Stimulated activated CD8-positive, alpha-beta memory T cell treated with anti-CD3 and anti-CD28 coated beads, Interleukin-2, amount 100 ng/mL, for 1 hour (primary cell): ENCODE measurements at places on chromosomes 13 and 19.

- DNase-seq = no peak
Measured at GRCh38 chr19:50924586-50924985, 13.4 kb upstream of the KLK4 start.

DNA sequence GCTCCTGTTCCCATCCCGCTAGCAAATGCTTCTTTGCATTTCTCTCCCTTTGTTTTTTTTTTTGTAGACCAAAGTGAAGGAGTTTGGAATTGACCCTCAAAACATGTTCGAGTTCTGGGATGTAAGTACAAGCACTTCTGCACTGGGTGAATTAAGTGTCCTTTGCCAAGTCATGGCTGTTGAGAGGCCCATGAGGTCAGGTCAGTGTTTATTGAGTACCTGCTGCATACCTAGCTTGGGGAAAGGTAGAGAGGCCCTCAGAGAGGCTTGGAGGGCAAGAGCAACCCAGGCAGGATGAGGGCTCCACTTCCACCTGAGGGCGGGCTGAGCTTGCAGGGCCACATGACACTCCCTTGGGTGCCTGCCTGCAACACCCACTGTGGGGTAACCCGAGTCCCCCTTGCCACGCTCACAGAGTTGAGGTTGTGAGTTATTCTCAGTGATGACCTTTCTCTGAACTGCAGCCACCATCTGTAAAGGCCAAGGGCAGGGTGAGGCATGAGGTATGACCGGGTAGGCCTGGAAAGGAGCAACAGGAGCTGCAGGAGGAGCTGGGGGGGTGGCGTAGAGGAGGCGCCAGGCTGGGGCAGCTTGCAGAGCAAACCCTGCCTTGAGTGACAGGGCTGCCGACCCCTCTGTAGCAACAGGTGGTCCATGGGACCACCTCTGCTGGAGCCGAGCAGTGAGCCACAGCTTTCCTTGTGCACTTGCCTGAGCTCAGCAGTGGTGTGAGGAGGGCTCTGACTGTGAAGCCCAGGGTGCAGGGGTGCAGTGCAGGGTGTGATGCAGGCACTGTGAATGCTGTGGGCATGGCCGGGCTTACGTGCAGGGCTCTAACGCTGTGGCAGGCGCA lies 16.6 kb downstream of the GPI start:
- DNase-seq = no peak

DNA sequence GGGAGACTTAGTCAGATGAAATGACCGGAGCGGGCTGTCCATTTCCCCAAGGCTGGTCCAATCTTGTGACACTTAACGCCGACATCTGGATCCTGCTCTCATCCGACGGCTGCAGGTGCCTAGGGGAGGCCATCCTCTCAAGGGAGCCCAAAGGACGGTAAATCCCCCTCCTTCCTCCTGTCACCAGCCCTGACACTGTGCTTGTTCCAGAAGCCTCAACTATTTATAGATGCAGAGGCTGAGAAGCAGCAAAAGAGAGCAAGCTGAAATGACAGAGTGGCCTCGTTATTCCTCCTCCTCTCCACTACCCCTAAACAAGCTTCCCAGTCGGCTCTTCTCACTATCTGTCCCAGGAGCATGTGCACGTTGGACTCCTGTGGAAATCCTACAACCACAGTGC lies 533.7 kb downstream of the LIG4 start:
- DNase-seq = no peak

DNA sequence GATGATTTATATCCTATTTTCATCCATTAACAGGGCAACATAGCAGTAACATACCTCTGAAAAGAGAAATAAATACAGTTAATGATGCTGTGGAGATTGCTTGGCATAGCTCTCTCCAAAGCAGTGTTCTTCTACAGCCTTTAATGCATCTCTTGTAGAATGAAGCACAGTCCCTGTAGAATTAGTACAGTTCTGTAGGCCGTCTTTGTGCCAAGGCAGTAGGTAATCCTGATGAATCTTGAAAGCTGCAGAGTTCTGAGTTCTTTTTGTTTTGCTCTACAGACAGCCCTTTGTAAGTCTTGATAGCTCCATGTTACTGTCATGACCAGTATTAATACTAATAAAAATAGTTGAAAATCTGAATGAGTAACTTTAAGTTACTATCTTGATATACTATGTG lies 184.2 kb downstream of the MAB21L1 start:
- DNase-seq = no peak

GRCh38 chr13:59790626-59791025 lies 373.1 kb downstream of the DIAPH3 start:
- no peak for DNase-seq

GRCh38 chr19:6587093-6587820 lies 3.7 kb downstream of the CD70 start:
- no peak for DNase-seq

DNA sequence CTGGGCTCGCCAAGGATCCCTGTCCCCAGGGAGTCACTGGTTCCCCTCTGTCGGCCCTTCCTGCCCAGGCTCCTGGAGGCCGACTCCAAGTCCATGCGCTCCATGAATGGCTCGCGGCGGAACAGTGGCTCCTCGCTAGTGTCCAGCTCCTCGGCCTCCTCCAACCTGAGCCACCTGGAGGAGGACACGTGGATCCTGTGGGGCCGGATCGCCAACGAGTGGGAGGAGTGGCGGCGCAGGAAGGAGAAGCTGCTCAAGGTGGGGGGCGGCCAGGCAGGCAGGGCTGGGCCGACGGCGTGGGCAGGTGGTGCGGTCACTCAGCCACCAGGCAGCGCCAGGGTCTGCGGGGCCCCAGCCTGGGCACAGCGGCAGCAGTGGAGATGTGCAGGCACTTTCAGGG lies 17.6 kb downstream of the EVI5L start:
- DNase-seq = no peak

- no peak for DNase-seq
Measured at GRCh38 chr13:79185580-79185979, 220.5 kb downstream of the RBM26 start.

DNA sequence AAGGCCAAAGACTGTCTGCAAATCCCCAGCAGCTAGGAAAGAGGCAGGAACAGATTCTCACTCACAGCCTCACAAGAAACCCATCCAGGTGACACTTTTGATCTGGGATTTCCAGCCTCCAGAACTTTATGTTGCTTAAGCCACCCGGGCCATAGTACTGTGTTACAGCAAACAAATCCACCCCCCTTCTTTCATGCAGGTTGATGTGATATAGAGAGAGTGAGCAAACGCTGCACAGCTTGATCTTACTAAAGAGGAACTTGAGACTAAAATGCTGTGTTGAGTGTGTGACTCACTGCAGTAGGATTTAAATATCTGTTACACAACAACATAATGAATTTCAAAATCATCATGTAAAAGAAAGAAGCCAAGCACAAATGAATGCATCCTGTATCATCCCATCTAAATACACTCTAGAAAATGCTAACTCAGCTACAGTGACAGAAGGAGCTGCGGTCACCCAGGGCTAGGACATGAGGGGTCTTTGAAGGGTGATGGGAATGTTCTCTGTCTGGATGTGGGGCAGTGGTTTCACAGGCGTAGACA lies 32.2 kb downstream of the RCBTB2 start:
- DNase-seq = no peak

- DNase-seq = no peak
Measured at GRCh38 chr13:42393573-42394360, 121.8 kb downstream of the AKAP11 start.

DNA sequence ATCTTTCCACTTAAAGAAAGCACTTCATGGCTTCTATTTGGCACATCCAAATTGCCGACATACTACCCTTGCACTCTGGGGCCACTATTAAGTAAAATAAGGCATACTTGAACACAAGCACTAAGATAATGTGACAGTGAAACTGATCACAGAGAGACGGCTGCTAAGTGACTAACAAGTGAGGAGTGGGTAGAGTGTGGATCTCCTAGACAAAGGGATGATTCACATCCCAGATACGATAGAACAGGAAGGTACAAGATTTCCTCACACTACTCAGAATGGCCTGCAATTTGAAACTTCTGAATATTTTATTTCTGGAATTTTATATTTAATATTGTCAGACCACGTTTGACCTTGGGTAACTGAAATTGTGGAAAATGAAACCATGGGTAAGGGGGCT lies 1721.8 kb upstream of the SPRY2 start:
- DNase-seq = no peak

GRCh38 chr13:47955836-47956235 lies 45.2 kb downstream of the SUCLA2 start:
- no peak for DNase-seq

DNA sequence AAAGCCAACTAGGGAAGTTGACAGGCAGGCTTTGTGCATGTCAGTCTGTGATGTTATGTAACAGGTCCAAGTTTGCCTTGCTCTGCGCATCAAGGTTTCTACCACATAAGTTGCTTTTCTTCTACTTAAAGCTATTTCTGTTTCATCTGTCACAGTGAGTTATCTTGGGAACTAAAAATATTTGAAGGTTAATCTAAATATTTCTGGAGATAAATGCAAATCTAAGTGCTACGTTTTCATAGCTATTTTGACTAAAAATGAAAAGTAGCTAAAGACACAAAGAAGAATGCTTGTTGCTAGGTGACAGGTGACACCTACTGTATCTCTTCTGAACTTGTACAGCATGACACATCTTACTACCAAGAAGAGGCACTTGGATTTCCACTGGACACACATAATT lies 135.6 kb downstream of the KLF12 start:
- DNase-seq = no peak

- DNase-seq = no peak
Measured at GRCh38 chr13:113491418-113491883, 940 bp upstream of the DCUN1D2 start.

- no peak for DNase-seq
Measured at GRCh38 chr13:50990818-50991506, 81.4 kb downstream of the RNASEH2B start.

DNA sequence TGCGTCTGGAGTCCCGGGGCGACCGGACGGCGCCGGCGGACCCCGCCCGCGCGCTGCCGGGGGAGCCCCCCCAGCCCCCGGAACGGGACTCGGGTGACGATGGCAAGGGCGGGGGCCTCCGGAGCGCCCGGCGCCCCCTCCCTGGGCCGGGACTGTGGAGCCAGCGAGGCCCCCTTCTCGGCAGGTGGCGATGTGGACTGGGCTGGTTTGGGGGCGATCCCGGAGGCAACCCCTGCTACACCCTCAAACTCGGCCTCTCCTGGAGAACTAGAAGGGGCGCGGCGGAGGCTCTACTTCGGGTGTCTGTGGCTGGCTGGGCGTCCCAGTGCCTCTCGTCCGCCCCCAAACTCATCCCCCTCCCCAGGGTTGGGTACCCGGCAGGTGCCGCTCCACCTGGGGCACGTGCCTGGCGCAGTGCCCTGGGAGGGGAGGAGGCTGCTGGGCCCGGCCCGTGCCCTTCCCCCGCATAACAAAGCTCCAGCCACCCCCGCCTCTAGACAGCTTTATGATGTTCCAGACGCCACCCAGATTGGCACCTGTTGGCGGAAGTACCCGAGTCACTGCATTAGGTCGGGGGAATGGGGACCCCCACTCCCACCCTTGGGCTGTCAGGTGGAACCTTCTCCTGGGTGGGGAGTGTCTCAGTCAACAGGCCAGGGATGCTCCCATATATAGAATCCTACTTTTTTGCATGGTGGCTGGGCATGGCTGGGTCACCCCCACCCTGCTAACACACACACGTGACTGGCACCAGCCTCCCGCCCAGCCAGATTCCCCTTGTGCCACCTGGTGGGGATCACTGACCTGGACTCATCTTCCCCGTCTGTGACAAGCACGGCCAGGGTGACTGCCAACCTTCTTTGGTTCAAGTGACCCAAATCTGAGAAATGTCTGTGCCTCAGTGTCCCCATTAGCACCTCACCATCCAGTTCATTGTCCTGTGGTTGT lies 722 bp downstream of the PKN1 start:
- no peak for DNase-seq

GRCh38 chr13:31198519-31198918 lies 1.3 kb upstream of the B3GLCT start:
- no peak for DNase-seq

GRCh38 chr19:10870501-10870954 lies 825 bp upstream of the CARM1 start:
- DNase-seq = no peak

DNA sequence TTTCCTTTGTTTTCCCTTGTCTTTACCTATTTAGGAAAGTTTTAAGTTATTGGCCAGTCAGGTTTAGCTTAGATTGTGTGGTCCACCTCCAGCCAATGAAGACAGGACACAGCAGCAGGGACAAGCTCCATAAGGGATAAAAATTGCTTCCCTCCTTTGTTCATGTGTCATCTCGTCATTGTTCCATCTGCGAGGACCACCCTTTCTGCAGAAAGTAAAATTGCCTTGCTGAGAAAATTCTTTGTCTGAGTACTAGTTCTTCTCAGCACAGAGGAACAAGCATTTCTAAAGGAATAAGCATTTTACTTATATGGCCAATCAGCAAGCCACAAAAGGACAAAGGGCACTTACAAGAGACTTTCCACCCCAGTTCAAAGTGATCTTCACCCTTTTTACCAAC lies 11.4 kb downstream of the ZNF560 start:
- DNase-seq = no peak

DNA sequence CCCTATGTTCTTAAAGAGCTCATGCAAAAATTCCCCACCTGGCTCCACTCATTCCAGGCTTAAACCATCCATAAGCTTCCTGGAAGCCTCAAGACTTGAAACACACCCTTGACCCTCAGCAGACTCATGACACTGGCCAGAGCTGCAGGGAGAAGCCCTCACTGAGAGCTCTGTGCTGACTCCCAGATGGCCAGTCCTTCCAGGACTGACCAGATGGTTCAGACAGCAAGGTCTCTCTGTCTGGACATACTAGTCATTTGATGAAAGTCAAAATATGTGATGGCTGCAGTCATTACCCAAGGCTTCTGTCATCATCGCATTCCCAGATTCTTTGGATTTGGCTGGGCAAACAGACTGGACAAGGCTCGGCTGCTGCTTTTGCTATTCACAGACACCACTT lies 397.4 kb downstream of the FOXO1 start:
- DNase-seq = no peak

GRCh38 chr13:20016649-20017364 lies 58.3 kb downstream of the ZMYM2 start:
- no peak for DNase-seq

DNA sequence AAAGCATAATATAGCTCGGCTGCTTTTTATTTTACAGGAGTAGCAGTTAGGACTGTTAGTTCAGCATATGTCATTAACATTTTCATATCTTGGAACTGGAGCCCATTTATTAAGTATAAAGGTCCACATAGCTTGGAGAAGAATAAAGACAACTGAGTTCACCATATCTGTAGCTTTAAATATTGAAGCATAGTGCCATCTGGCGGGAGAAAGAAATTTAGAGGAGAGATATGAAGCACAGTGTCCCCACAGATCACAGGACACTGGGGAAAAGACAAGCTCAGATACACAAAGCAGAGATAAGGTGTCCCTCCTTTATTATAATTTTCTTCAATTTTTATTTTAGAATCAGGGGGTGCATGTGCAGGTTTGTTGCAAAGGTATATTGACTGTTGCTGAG lies 104.7 kb upstream of the FREM2 start:
- DNase-seq = no peak

DNA sequence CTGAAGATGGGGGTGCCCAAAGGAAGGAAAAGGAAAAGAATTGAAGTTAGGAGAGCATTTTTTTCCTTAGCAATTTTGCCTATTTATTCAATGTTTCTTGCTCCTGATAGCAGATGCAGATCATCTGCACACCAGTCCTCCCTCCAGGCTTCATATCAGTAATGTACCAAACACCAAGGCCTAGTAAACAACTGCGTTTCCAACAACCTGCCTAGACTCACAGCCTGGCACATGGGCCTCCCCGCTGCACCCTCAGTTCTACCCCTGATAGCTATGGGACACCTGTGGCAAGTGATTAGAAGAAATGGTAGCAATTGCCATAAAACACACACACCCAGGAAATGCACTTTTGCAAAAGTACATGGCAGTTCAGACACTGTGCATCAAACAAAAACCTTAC lies 30.4 kb upstream of the HMGB1 start:
- DNase-seq = no peak
